Cardiac fibroblast (primary cell): ENCODE measurements at places on chromosomes 5 and 9.
A peak's percentile ranks its signal among the peaks of the same experiment; 100 is the strongest.

DNA sequence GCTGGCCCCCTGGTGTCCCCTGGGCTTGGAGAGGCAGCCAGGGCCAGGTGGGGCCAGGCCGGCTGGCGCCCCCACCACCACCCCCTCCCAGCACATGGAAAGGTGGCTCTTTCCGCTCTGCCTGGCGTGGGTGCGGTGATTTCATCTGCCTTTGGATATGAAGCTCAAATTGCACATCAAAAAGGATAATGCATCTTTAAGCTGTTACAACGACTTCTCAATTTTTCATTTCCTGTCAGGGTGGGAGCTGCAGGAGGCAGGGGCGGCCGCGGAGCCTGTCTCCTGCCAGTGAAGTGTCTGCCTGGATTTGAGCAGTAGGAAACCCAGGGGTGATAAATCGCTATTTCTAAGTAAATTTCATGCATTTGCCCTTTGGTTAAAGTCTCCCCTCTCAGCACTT is 169.2 kb upstream of the MVB12B start:
- DNase-seq = no peak

GRCh38 chr5:124355928-124356327 is 390.5 kb downstream of the ZNF608 start:
- no peak for DNase-seq

GRCh38 chr9:8978334-8978733 is 1178.8 kb upstream of the DMAC1 start:
- DNase-seq = no peak

GRCh38 chr5:59583151-59583809 is 310.2 kb downstream of the PDE4D start:
- peak; percentile 29 for DNase-seq

- peak; percentile 63 for DNase-seq
These were observed 94.3 kb downstream of the RPS23 start for GRCh38 chr5:82183828-82184227.

DNA sequence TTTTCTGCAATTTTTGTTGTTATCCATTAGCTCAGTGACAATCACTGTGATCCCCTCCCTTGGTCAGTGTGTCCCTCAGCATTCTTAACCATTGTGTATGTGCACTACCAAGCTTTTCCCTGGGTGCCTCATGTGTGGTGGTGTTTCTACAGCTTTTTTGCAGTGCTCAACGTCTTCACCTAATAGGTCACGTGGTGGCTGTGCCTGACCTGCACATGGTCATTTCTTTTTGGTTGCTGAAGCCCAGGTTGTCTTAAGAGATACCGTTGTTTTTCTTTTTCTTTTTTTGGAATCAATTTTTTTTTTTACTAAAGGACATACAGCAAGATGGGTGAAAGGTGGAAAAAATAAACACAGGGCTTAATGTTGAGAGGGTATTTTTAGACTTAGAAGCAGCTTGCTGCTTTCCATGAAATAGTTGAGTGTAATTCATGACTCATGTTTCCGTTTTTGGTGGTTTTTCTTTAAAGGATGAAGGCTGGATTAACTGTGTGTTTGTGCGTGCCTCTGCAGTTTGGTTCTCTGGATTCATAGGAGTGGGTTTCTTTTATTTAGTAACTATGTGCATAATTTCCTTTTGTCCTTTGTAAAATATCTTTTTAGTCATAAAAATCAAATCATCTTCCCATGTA is 22.2 kb downstream of the SH3GL2 start:
- peak; percentile 8 for DNase-seq

- peak; percentile 70 for DNase-seq
These were observed 167.9 kb upstream of the ACTBL2 start for GRCh38 chr5:57650360-57651069.

DNA sequence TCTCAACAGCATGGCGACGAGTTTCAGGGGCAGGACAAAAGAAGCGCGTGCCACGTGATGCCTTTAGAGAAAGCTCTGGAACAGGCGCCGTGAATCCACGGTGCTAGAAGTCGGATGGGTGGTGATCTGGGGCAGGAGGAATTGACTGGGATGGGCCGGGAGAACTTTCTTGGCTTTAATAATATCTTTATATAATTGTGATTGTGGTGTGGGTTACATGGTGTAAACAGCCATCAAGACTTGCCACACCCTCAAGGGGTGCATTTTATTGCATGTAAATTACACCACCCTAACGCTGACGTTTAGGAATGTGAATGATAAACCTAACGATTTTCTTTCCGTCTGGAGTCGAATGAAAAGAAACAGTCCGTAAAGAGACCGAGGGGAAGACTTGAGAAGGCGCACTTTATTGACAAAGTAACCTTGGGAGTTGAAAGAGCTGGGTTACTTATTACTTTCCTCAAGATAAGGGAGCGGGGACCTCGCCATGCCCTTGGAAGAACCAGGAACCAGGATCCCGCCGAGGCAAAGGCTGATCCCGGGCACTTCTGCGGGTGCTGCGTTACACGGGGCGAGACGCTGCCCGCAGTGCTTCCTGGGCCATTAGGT is 8.5 kb downstream of the NRARP start:
- DNase-seq = no peak

DNA sequence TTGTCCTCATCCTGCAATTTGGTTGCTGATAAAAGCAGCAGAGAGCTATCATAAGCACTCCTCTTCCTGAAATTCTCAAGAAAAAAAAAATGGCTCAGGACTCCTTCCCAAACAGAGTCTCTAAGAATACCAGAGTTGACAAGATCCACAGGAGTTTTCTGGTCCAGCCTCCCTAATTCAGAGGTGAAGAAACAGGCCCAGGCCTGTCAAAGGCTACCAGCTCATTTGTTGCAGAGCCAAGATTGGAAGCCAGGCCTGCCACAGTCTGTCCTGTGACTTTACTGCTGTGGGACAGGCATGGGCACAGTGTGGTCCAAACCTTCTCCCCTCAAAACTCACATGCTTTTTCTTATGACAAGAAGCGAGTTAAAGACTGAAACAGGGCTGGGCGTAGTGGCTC is 41.5 kb downstream of the NIPSNAP3B start:
- DNase-seq = no peak

GRCh38 chr9:91803151-91803940 is 146.7 kb downstream of the ROR2 start:
- peak; percentile 37 for DNase-seq

GRCh38 chr5:159913048-159913447 is 3.2 kb upstream of the ADRA1B start:
- DNase-seq = peak; percentile 97
